ENCODE measurements at places on chromosomes 12 and 14. TPM values are rescaled to one million over a fixed set of nuclear protein-coding genes. Genes with fewer than 3 reads are reported as not detected.

The RBM25 gene
- 35.6 TPM for total RNA-seq

DNA sequence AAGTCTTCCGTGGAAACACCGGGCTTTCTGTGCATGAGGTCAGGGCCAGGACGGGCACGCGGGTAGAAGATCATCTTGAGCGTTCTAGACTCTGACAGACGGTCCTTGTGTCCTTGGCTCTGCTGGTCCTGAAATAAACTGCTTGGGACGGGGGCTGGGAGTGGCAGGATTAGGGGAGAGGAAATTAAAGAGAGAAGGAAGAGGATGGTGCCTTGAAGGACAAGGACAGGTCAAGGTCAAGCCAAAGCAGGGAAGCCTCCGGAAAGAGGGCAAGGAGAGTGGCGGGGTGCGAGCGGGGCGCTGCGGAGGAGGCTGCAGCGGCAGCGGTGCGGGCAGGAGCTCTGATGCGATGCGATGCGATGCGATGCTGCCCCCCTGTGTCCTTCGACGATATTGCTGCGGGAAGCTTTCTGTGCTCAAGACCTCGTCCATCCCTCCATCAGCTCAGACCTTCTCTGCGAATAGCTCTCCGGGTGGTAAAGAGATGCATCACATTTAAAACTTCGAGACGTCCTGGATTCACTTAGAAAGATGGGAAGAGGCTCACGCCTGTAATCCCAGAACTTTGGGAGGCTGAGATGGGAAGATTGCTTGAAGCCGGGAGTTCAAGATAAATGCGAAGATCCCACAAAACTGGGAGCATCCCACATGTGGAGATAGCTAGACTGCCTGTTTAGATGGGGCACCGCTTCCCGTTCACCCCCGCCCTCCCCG, 110.1 kb upstream of the TMEM132D start:
- no peak overlapping the region for H3K4me3 ChIP-seq
- H3K36me3 ChIP-seq: no peaks in the 10 kb centered on the region
- DNase-seq: no peak
- H3K27ac ChIP-seq: no peak overlapping the region
- no peaks in the 10 kb centered on the region for H3K4me1 ChIP-seq

The RHEBL1 gene
- 0.23 TPM for total RNA-seq

The FAM181A gene
- total RNA-seq: not detected

The TEX52 gene
- not detected for total RNA-seq

GRCh38 chr12:12684375-12685106, 11.4 kb downstream of the GPR19 start:
- H3K4me3 ChIP-seq: no peak overlapping the region
- H3K4me1 ChIP-seq: no peaks in the 10 kb centered on the region
- no peaks in the 10 kb centered on the region for H3K27me3 ChIP-seq
- DNase-seq: peak; percentile 26
- no peaks in the 10 kb centered on the region for H3K36me3 ChIP-seq

The AVPR1A gene
- 1.3 TPM for total RNA-seq
